ENCODE measurements at places on chromosomes 7 and 10. TPM values are rescaled to one million over a fixed set of nuclear protein-coding genes. Genes with fewer than 3 reads are reported as not detected.

The SCART1 gene
- polyA plus RNA-seq: 0.08 TPM

- DNase-seq: no peak
Measured at GRCh38 chr10:102785818-102786217, 42.1 kb downstream of the WBP1L start.

- no peak for DNase-seq
Measured at GRCh38 chr7:142414135-142414534, 156.3 kb upstream of the PRSS58 start.

DNA sequence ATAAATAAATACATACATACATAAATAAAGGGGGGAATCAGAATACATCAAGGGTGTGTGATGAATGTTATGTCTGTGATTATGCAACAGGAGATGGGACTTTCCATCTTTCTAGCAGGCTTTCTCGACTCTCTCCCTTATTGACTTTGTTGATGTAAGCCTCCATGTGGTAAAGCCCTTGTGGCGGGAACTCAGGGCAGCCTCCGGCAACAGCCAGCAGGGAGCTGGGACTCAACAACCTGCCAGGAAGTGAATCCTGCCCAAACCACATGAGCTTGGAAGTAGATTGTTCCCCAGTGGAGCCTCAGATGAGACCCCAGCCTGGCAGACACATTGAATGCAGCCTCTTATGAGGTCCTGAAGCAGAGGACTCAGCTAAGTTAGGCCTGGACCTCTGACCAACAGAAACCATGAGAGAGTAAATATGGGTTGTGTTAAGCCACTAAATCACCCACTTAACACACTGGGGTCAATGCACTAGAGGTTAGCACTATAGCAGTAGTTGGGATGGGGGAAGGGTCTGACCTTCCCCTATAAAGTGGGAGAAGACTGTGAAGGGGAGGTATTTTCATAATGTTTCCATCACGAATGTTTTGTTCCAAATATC lies 104.0 kb downstream of the JCAD start:
- DNase-seq: no peak

GRCh38 chr7:17870406-17870805 lies 69.9 kb downstream of the SNX13 start:
- no peak for DNase-seq

All from psoas muscle (tissue), 8 donors.